ENCODE measurements at places on chromosomes 11 and 22. TPM values are rescaled to one million over a fixed set of nuclear protein-coding genes. Genes with fewer than 3 reads are reported as not detected.

The DEUP1 gene
- total RNA-seq = not detected

The EIF3F gene
- total RNA-seq = 220 TPM

The DTX4 gene
- 0.12 TPM for total RNA-seq

The OR51B2 gene
- total RNA-seq = not detected

The POU2AF3 gene
- total RNA-seq = not detected

The TMEM218 gene
- total RNA-seq = 15.9 TPM

The CBX6 gene
- 96.2 TPM for total RNA-seq

The APOA5 gene
- not detected for total RNA-seq

The MRGPRX3 gene
- total RNA-seq = not detected

The RAB39A gene
- total RNA-seq = 0.12 TPM

The CWC15 gene
- total RNA-seq = 71.1 TPM

The GPR137 gene
- 49.4 TPM for total RNA-seq

The ART5 gene
- total RNA-seq = not detected

The NPTXR gene
- 1.6 TPM for total RNA-seq

The VSTM5 gene
- total RNA-seq = not detected

The HBG2 gene
- not detected for total RNA-seq

The LINC01488 gene
- not detected for total RNA-seq

The B3GAT1 gene
- total RNA-seq = 1.9 TPM

The MB gene
- total RNA-seq = 0.80 TPM

The BRSK2 gene
- total RNA-seq = 0.27 TPM

The KMT5B gene
- total RNA-seq = 36.7 TPM

The ST14 gene
- total RNA-seq = not detected

The ATP6V1E1 gene
- 117 TPM for total RNA-seq

The KCNK4 gene
- not detected for total RNA-seq

The KDM4E gene
- not detected for total RNA-seq

The SYTL2 gene
- total RNA-seq = 96.5 TPM

The OR10D3 gene
- total RNA-seq = not detected

The ENTHD1 gene
- 0.41 TPM for total RNA-seq

The RIMBP3B gene
- total RNA-seq = 0.22 TPM

The OR8A1 gene
- total RNA-seq = not detected

The DDTL gene
- total RNA-seq = 4.0 TPM

The LIMK2 gene
- 54.4 TPM for total RNA-seq

The TH gene
- total RNA-seq = not detected

The PARVG gene
- total RNA-seq = 128 TPM

The CCDC34 gene
- 7.8 TPM for total RNA-seq

The OR8D1 gene
- not detected for total RNA-seq

The STK33 gene
- 0.66 TPM for total RNA-seq

The ASCL2 gene
- not detected for total RNA-seq

The TEX12 gene
- total RNA-seq = not detected

The CREB3L1 gene
- total RNA-seq = not detected
